ENCODE measurements at places on chromosomes 13 and 19.

GRCh38 chr13:60329221-60329923, 67.6 kb upstream of the TDRD3 start:
- no peak for DNase-seq

DNA sequence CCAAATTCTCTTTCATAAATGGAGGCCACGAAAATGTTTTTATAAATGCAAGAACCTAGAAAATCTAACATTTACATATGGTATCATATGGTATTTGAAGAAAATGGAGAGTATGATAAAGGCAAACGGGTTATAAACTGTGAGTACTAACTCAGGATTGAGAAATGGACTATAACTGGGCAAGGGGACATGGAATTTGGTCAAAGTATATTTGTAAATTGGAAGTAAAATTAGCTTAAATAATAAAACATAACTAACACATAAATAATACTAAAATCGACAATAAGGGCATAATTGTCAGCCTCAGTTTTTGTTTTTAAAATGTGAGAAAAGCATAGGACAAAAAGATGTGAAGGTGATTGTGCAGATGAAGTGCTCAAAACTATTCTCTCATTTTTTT, 1516.3 kb upstream of the MIR17HG start:
- no peak for DNase-seq

DNA sequence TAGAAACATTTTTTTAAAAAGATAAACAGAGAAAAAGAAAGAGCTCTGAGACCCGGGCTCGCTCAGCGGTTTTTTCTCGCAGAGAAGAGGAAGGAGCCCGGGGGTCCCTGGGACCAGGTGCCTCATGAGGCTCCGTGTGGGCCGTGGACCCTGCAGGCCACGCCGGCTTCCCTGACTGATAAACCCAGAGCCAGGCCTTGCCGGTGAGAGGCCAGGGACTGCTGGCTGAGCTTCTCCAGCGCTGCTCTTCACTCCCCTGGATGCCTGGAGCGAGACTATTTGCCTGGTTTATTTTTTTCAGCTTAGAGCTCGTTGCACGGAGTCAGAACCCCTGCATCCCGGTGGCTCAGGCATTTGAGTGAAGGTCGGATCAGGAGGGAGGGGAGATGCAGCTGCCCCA, 53.4 kb upstream of the F7 start:
- DNase-seq = no peak

DNA sequence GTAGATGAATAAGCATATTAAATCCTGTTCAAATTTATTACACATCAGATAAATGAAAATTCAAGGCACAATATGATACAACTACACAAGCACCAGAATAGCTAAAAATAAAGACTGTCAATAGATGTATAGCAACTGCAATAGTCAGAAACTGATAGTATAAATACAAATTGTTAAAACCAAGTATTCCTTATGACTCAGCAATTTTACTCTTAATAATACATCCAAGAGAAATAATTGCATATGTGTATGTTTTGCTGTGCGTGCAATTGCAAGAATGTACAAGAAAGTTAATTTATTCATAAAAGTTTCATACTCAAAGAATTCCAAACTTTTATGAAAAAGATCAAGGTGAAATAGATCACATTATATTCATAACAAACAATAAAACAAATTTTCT, 1338.1 kb downstream of the OLFM4 start:
- no peak for DNase-seq

GRCh38 chr13:93293710-93294109, 67.1 kb downstream of the GPC6 start:
- no peak for DNase-seq
